ENCODE measurements at places on chromosomes 7 and 10.

DNA sequence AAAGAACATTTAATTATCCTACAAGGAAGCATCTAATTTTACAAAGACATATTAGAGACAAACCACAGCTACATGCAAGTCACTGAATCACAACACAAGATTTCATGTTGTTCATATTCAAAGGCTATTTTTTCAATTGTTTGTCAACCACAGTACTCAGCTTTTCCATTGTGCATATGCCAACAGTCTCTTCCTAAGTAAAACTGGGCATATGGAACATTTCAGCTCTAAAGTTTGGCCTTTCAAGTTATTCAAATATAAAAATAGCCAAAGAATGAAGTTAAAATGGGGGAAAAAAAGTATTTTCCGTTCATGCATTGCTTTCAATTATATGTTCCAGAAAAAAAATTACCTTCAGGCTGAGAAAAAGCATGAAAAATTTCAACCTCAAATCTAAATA, 537.9 kb downstream of the PLXDC2 start:
- no peak for DNase-seq

GRCh38 chr10:113776553-113776952, 25.1 kb downstream of the PLEKHS1 start:
- no peak for DNase-seq

DNA sequence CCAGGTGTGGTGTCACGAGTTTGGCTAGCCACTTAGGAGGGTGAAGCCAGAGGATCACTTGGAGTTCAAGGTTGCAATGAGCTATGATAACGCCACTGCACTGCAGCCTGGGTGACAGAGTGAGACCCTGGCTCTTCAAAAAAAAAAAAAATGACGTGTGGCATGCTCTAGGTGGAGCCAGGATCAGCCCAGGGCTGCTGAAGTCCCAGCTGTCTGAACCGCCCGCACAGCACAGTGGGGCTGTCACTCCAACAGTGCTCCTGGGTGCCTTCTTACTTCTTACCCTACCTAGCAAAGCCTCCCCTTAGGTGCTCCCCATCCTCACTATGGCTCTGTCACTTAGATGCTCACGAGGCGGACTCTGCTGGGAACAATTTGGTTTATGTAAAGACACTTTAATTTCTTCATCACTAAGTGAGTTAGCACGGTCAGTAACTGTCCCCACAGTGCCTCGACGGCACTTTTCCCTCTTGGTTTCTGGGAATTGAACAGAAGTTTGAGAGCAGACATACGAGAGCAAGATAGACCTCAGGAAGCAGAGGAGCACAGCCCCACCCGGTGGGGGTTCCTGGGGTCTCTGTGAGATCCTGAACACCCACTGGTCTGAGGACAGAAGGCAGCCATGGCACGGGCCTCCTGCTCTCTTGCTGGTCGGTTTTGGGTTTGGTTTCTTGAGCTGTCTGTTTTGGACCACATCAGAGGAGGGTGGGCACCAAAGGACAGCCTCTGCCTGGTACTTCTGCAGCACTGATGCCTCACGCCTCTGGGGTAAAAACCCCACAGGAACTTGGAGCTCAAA, 66.2 kb upstream of the BTBD16 start:
- no peak for DNase-seq

GRCh38 chr7:139131601-139132041, 22.1 kb upstream of the ZC3HAV1 start:
- no peak for DNase-seq

DNA sequence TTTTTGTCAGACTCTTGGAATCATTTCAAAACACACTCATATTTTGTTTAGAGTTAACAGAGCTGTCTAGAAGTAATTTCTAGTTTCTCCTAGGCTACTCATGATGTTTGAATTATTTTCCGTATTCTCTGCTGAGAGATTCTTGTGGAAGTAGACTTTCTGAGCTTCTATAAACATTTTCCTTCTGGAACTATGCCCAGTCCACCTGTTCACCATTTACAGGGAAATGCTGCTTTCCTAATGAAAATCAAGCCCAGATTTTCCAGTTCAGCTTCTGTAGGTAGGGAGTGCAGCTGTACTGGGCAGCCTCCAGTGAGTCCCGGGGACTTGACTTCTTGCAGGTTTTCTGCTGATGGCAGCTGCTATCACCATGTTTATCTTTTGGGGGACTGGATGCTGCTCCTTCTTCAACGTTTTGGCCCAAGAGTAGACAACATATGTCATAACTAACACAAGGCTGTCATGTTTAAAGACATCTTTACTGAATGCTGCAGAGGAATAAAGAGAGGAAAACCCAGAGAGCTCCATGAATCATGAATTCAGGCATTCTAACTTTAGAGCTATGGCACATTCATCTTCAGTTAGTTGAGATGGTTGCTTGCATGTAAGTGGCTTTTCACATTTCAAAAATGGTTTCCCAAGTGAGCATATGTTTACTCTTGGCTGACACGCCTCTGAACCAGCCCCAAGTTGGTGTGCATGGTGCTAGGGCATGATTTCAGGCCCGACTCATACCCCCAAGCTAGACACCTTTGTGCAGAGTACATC, 85.6 kb downstream of the SDK1 start:
- DNase-seq: no peak

- DNase-seq: no peak
Observed at GRCh38 chr10:27104919-27105318, 4.6 kb upstream of the ANKRD26 start.

DNA sequence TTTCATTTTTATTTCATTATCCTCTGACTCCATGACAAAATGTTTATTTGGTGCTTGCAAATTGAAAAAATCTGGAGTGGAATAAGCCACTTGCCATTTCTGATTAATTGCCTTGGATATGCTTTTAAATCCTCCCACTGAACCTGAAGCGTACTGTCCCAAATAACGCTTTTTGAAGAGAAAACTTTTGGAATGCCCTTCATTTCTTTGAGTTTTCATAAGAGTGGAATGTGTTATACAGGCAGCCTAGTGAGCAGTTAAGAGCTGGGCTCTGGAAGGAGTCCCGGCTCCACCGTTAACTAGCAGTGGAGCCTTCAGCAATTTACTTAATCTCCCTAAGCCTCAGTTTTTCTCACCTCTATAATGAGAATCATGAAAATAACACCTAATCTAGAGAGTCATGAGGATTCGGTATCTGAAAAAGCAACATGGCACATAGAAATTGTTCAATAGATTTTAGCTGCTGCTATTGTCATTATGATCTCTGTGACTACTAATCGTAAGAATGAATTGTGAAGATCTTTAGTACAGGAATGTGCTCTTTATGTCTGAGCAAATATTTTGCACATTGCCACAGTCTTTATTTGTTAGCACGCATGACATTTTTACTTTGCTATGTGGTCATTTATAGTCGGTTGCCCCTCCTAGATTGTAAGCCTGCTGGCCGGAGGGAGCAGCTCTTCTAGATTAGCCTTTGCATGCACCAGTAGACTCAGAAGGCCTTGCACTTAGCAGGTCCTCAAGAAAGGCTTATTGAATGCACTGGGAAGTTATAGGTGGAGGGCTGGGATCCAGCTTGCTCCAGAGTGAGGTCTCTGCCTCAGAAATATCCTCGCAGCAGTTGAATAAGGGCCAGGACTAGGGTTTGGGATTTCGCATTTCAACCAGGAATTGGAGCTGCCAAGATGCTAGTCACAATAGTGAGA, 59.4 kb downstream of the PLCE1 start:
- DNase-seq: no peak

GRCh38 chr7:148276314-148277041, 314.1 kb upstream of the C7orf33 start:
- no peak for DNase-seq

GRCh38 chr10:67788028-67788886, 49.7 kb downstream of the DNAJC12 start:
- peak; percentile 78 for DNase-seq

DNA sequence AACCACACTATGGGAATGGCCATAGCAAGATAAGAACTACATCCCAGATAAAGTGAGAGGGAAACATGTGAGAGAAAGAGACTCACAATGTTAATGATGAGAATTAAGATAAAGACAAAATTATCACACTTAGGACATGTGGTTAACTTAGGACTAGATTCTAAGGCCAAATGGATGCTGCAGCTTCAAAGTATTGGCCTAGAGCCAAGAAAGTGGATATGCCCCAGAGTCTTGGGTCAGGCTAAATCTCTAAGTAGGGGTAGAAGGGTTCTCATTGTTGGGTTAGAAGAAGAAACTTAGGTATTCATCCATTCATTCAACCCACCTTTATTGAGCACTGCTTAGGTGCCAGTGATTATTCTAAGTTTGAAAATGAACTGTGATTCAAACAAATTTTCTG, 818.0 kb downstream of the PHTF2 start:
- no peak for DNase-seq

DNA sequence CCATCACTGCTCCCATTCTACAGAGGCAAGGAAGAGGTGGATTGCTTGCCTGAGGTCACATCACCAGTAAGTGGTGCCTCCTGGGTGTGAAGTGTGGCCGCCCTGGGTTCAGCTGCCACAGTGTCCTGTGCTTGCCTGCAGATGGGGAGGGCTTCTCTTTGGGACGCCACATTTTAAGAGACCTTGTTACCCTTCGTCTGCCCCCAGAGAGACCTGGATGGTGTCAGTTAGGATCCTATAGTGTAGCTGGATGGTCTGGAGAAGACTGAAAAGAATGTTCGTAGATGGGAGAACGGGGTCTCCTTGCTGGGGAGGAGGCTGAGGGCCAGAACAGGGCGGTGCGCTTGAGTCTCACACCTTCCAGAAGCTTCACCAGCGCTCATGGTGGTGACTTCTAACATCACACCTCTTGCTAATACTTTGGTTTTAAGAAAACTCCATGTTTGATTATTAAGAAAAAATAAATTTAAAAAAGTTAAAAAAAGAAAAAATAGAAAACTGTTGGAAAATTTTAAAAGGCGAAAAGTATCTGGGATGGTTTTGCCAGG, 2.3 kb downstream of the DOCK1 start:
- no peak for DNase-seq

DNA sequence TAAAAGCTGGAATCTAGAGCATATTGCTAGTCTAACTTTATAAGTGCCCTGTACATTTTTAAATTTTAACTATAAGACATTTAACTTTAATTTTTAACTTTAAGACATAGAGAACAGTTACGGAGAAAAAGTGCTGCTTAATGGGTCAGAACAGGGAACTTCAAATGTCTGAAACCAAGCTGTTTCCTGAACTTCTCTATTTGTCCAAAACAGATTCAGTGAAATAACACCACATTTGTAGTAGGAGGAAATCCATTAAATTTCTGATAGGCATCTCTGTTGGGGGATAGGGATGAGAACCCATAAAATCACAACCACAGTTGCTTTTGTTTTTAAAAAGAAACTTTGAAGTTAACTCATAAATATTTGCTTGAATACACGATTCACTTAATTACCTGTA, 170.8 kb upstream of the ANK3 start:
- DNase-seq: no peak

DNA sequence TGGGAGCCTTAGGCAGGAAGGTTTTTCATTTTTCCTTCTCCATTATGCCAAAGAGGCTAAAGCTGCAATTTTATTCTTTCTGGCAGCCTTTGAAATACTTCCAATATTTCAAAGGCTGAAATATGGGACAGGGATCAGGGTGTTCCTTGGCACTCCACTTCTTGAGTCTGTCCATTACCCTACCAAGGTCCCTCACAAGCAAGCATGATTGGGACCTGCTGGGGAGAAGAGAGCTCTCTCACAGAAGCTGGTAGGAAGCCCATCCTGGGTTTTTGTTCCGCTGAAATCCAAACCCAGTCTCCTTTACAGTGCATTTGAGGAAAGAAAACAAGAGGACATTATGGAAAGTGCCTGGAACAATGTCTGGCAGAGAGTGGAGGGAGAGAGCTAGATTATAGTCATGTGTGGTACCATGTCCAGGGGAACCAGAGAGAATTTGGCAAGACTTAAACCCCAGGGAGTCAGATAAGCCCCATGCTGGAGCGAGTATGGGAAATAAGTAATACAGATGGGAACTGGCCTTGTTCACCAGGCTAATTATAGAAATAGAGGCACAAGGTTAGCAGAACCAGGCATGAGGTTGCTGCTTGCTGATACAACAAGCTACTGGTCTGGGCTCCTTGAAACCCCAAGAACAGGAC, 104.7 kb downstream of the LSM5 start:
- no peak for DNase-seq

- DNase-seq: no peak
Observed at GRCh38 chr10:78301481-78301880, 267.8 kb downstream of the RPS24 start.

DNA sequence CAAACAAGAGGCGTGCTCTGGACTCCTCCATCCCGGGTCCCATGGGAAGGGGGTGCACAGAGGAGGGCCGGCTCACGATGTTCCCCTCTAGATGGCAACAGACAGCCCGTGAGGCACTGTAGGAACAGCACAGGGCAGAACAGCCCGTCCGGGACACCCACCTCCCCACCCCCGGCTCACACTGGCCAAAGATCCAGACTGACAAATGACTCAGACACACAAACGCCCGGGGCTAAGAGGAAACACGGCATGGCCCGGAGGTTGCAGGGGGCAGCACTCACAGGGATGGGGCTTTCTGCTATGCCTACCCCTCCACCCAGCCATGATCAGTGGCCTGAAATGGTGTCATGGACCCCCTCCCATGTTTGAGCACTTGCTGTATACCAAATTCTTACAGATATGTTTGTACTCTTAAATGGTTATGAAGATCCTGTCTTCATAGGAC, 4.9 kb upstream of the ELN start:
- no peak for DNase-seq

DNA sequence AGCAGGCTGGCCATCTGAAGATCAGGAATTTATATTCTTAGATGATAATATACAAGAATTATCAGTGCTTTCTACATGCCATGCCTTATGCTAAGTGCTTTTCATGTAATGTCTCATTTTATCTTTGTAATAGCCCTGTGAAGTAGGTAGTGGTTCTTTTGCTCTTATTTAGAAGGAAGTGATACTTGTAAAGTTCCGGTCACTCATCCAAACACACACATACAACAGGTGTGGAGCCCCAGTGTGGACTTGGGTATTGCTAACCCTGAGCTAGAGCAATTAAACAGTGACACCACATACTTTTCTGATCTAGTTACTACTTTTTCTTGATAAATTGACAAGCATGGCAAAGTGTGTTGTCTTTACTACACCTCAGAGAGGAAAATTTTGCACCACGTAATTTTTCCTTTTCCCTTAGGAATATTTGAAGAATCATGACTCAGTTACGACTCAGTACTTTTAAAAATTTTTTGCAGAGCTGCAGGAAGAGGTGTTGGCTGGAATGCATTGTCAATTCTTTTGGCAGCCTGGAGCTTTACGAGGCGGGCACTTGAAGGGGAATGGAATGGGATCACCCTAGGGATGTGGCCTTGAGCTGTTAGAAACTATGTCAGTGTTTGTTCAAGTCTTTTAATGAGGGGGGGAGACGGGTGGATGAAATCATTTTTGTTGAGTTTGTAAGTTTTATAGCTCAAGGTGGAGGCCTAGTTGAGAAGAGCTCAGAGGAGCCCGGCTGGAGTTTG, 212.5 kb upstream of the CELF2 start:
- DNase-seq: no peak

- DNase-seq: no peak
Observed at GRCh38 chr7:122429926-122430325, 125.4 kb upstream of the FEZF1 start.

DNA sequence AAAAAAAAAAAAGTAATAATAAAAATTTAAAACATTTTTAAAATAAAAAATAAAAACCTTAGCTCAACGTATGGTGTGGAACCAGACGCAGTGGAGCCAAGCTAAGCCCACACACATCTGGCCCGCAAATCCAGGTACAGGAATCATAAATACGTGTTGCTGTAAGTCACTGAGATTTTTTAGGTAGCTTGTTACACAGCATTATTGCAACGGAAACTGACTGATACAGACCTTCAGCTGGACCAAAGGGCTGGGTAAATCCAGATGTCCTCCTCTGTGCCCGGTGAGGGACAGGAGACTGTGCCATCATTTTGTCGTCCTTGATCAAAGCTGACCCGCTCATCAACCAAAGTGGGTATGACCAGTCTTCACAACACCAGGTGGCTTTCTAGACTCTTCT, 104.9 kb downstream of the TMEM130 start:
- DNase-seq: no peak
